ENCODE measurements at places on chromosomes 7 and 10.

DNA sequence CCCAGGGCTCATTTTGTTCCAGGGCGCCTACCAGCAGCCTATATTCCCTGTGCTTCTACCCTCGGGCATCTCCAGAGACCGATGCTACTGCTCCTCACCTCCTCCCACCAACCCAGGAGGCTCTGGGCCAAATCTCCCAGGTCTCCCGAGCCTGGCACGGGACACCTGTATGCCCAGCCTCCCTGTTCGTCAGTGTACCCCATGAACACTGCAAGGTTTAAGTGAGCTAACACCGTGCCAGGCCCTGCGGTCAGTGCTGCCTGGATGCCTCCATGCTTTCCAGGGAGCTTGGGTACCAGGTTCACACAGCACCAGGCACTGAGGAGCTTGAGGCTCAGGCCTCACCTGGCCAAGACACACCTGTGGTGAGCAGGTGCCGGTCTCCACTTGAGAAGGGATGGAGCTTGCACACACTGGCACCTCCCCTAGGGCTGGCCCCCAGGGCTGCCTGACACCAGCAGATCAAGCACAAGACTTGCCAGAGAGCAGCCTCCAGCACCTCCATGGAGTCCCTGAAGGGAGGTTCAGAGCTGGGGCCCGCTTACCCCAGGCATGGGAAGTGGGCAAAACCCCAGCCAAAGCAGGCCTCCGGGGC is 80.3 kb downstream of the FAM53B start:
- DNase-seq = peak; percentile 16

- DNase-seq = no peak
These were observed 1.3 kb downstream of the SP8 start for GRCh38 chr7:20785157-20786048.

GRCh38 chr7:156475666-156476065 is 164.9 kb upstream of the RNF32 start:
- DNase-seq = no peak

DNA sequence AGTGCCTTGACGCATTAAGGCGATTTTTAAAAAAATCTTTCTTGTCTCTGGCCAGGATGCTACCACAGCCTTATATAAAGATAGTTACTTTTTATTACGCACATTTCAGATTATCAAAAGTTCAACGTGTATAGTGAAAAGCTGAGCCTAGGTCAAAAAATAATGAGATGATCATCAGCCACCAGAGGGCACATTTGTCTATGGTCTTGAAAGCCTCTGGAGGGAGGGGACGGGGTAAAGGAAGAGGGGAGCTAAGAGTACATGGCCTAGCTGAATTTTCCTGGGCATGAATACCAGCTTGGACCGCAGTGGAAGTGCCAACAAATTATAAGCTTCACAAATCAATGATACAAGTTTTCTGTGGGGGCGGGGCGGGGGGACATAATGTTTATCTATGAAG is 285.9 kb upstream of the SMIM30 start:
- no peak for DNase-seq

- DNase-seq = no peak
These were observed 99.2 kb downstream of the HECW1 start for GRCh38 chr7:43211693-43212092.

GRCh38 chr7:142925413-142925812 is 8.1 kb downstream of the TRPV5 start:
- DNase-seq = no peak

- no peak for DNase-seq
These were observed 48.4 kb downstream of the AASS start for GRCh38 chr7:122095642-122096041.

DNA sequence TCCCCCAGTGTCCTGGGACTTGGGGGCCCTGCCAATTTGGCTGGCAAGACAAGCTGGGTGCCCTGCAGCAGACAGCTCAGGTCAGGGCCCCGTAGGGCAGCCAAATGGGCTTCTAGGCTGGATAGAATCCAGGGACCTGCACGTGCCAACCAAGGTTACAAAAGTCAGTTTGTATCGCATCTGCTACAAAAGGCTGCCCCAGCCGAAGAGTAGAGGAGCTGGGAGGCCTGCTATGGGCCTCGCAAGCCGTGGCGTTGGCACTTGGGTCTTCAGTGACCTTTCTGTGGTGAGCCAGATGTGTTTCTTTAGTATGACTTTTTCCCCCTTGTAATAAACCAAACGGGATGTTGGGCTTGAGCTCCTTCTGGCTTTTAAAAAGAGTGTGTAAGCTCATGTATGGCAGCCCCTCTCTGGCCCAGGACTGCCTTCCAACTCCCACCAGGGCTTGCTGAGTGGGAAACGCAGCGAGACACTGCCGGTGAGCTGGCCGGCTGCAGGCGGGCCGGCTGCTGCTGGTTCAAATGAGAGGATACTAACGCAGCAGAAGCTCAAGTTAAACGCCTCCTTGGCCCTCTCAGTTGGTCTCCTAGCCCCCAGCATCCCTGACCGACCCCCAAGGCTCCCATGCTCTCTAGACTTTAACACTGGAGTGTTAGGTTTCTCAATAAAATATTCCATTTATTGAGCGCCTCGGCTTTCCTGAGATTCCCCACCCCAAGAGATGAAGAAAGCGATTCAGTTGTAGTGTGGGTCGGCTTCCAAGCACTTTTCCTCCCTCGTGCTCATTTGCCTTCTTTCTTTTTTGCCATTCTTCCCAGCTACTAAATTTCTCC is 3.1 kb upstream of the HOXA10 start:
- no peak for DNase-seq

DNA sequence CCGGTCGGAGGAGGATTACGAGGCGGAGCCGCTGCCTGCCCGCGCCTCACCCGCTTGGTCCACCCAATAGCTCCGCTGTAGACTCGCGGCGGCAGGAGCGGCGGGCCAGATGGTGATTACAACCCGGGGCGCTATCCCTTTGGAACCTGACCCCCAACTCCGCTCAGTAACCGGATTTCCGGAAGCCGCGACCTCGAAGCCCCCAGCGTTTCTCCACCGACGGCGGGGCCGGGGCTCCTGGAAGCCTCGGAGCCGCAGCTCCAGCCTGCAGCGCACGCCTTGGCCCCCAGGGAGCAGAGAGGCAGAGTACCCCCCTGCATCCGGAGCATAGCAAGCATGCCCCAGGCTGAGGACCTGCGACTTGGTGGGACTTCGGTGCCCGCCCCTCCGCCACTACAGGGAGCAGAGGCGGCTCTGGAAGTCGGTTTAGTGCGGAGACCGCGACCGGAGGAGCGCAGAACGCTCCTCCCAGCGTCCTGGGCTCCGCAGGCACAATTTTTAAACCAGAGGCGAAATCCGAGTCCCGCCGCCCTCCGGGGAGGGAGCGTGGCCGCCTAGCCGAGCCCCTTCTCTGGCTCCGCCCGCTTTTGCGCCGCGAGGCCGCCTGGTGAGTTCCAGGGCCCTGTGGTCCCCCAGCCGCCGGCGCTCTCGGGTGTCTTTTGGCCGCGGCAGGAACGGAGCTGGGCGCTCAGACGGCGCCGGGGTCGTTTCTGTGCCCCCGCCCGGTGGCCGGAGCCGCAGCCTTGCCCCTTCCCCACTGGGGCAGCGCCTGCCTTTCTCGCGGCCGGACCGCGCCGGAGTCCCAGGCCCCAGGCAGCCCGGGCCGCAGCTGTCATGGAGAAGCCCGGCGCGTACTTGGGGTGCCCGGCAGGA is 28.2 kb upstream of the BMS1 start:
- DNase-seq = peak; percentile 22

GRCh38 chr7:99563650-99564049 is 5.2 kb downstream of the ZNF655 start:
- DNase-seq = no peak

DNA sequence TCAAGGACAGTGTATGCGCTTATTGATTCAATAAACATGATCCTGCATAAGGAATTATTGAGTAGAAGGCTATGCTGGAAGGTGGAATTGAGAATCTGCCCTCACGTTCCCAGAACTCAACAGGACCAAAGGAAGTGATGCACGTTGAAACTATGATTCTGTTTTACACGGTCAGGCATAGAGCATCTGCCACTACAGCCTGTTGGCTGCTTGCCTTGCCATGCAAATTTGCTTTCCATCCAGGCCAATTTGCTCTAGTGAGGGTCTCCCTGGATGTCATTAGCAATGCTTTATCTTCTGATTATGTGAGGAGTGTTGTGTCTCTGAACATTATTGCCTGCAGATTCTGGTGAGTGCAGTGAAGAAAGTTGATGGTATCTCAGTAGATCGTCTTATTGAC is 132.9 kb downstream of the ADRA2A start:
- no peak for DNase-seq

- DNase-seq = no peak
These were observed 93.8 kb upstream of the SMNDC1 start for GRCh38 chr10:110398419-110399105.

GRCh38 chr7:11810043-11810625 is 21.9 kb downstream of the THSD7A start:
- no peak for DNase-seq

GRCh38 chr10:118562851-118563250 is 32.6 kb downstream of the PRLHR start:
- DNase-seq = no peak

DNA sequence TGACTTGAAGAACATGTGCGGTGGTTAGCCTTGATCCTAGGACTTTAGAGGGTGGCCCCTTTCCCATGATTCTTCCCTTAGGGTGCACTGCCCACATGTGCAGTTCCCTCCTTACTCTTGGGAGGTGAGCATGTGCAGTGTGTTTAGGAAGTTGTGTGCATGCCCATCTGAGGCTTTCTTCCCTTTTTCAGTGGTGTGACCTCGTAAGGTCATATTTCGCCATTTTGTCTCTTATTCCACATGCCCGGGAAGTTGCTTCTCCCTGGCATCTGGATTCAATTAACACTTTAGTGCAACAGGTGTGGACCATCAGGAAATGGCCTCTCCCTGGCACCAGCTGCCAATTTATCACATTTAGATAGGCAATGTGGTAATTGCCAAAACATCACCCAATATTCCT is 380.6 kb upstream of the VSTM2A start:
- DNase-seq = no peak

GRCh38 chr7:121046893-121047468 is 58.5 kb downstream of the CPED1 start:
- no peak for DNase-seq

DNA sequence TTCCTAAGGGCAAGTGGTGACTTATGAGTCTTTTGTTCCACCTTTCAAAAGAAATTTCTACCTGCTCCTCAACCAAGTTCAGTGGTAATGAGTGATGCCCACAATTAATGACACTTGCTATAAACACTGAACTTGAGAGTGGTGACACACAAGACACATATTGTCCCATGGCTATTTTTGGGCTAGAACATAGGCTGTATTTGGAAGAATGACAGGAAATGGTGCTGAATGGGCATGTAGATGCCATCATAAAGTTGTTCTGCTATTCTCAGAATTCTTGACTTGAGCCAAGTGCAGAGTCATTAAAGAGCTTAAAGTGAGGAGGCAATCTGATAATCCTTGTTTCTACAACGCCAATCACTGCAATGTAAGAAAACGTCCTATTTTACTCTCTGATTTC is 313.3 kb downstream of the AGMO start:
- DNase-seq = no peak

DNA sequence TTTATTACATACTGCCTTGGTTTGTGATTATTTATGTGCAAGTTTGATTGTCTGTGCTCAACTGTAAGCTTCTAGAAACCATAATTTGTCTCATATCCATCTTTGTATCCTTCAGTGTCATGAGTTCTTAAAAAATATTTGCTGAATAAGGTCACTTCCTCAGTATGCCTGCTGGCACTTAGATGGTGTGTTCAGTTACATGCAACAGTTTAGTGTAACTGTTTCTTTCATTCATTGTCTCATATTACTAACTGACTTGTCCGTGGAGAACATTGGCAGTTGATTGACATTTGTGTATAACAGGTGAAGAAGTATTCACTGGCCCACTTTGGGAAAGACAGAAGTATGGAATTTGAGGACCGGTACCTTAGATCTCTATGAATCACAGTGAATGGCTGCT is 236.9 kb downstream of the PRKG1 start:
- no peak for DNase-seq
